Progenitor cell of endocrine pancreas (in vitro differentiated cells): ENCODE measurements at places on chromosomes 5 and 9.

- DNase-seq, result no peak
Measured at GRCh38 chr5:100110497-100110896, 424.7 kb upstream of the FAM174A start.

GRCh38 chr9:125089331-125089730 lies 54.0 kb downstream of the SCAI start:
- DNase-seq, result no peak

GRCh38 chr5:72203251-72203845 lies 96.1 kb downstream of the MAP1B start:
- DNase-seq, result no peak

- DNase-seq, result no peak
Measured at GRCh38 chr9:35163413-35163812, 1.6 kb downstream of the UNC13B start.

GRCh38 chr9:129390541-129390940 lies 212.5 kb upstream of the IER5L start:
- no peak for DNase-seq

DNA sequence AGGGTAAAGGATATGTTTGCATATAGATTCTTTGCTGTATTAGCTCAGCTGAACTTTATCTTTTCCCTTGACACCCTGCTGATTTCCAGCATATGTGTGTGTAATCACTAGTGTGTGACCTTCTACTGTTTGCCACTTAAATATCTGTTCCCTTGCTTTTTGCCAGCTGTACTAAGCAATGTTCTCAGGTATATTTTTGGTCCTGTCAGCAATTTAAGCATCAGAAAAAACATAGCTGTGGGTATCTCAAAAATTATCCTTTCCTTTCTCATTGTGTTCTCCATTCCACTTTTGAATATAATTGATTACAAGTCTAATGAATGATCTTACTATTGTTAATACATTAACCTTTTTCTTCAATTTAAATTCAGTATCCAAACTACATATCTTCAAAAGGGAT lies 59.2 kb upstream of the CDH10 start:
- DNase-seq, result no peak

DNA sequence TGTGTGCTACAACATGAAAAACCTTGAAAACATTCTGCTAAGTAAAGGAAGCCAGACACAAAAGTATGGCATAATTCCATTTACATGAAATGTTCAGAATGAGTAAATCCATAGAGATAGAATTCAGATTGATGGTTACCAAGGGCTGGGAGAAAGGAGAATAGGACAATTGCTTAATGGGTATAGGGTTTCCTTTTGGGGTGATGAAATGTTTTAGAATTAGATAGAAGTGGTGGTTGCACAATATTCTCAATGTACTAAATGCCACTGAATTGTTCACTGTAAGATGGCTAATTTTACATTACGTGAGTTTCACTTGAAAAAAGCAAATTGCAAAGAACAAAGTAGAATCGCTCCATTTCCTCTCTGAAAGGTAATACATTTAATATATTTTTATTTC lies 43.0 kb upstream of the GAS1 start:
- DNase-seq, result no peak

DNA sequence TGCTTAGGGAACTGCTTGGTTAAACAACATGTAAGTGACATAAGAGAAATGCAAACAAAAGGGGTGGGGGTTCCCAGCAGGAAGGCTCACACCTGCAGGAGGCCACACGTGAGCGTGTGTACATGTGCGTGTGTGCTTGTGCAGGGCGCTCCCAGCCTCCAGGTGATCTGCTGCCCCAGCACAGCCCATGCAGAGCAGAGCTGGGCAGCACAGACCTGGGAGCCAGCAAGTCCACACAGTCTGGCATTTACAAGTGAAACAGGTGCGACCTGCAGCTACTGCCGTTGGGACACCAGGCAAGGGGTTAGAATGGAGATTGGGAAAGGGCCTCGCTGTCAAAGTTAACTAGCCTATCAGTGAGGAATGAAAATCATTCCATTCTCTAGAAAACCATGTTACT lies 41.8 kb downstream of the GRAMD2B start:
- peak; percentile 18 for DNase-seq
